NCI-H1417 treated with DMSO at 0.1 percent for 48 hours (cell line): ENCODE measurements at places on chromosomes 4 and X.

GRCh38 chr4:161291222-161291621 lies 872.6 kb downstream of the FSTL5 start:
- DNase-seq: no peak

GRCh38 chr4:6812766-6813165 lies 30.2 kb downstream of the KIAA0232 start:
- no peak for DNase-seq

GRCh38 chrX:130263016-130263415 lies 5.7 kb downstream of the ZNF280C start:
- DNase-seq: no peak

DNA sequence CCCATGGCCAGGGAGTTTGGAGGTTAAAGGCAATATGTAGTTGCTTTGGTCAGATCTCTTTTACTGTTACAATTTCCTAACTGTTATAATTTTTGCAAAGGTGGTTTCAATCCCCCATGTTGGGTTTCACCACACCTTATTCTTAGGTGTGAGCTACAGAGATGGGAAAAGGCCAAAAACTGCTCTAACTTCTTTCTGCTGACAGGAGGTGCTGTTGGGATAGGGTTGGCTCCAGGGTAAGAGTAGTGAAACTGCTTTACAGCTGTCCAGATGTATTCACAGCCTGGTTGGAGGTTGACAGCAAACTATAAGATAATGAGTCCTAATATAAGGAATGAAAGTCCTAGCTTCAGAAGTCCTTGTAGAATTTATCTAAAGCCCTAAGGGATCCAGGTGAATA lies 181.3 kb upstream of the TEX13D start:
- no peak for DNase-seq

DNA sequence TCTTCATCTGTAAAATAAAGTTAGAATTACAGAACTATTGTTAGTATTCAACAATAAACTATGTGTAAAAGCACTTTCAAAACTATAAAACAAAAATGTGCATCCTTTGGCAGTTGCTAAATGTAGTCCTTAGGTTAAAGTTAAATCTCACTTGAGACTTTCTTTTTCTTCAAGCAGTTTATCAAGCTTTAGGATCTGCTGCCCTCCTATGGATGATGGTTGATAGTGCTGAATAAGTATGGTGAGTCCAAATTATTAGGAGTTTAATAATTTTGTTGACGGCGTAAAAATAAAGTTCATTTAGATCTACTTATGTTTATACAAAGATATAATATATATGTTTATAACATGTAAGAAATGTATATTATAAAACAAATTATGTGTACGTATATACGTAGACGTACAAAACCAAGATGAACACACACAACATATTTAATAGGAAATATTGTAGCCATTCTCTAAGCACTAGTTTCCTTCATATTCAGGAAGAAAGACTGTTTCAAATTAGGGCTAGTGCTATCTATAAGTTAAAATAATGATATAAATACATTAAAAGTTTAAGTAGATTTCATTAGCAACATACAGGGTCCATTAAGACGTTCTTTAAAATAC lies 22.3 kb downstream of the UGT2A2 start:
- no peak for DNase-seq

GRCh38 chr4:159017323-159018026 lies 85.4 kb upstream of the RAPGEF2 start:
- DNase-seq: no peak

DNA sequence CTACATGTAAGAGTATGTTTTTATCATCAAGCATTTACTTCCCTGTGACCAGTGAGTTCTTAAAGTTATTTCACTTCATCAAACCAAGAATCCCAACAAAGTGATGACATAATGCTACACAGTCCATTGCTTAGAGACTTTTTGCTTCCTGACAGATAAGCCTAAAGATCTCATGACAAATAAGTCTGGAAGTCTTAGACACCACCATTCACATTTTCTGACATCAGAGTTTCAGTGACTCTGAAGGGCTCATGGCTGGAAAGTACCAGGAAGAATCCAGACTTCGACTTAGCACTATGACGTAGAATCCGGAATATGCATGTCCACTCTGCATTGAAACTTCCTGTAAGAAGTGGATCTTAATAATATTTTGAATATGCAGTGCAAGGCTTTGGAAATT lies 53.7 kb downstream of the CLDN22 start:
- no peak for DNase-seq

DNA sequence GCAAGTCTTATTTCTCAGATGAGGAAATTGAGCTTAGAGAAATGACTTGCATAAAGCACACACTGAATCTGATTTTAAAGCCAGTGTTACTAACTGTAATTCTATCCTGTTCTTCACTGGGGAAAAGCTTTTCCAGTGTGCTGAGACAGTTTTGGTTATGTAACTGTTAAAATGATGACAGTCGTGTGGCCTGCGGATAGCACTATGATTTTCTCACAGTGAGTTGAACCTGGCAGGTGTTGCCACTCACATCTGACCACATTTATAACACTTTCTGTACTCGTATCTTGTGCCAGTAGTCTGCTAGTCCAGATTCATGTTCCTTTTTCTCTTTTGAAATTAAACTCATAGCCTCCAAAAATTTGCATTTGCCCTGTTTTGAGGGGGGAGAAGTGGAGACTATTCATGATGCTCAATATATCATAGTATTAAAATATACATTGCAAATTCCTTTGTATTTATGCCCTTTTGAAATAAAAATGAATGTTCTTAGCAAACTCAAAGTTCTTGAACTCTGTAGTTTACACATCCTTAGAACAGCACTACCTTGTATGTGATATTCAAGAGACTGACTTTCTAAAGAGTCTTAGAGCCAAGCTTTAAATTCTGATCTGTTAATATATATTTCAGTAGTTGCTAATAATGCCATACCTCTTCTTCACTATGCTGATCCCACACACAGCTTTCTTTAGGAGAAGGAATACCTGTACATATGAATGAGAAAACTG lies 132.3 kb downstream of the PDLIM5 start:
- DNase-seq: no peak

DNA sequence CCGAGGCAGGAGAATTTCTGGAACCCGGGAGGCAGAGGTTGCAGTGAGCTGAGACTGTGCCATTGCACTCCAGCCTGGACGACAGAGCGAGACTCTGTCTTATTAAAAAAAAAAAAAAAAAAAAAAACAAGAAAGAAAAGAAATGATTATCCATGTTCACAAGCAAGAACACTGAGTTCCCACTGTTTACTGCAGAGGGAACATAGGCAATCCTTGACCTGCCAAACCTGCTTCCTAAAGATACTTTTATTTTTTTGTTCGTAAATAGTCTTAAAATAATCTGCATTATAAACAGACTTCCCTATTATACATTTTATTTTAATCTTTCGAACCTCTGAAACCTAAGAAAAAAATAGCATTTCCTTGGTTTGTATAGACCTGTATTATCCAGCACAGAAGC lies 50.6 kb upstream of the TBC1D14 start:
- no peak for DNase-seq
